NCI-H510A (cell line): ENCODE measurements at places on chromosomes 12 and 14.

DNA sequence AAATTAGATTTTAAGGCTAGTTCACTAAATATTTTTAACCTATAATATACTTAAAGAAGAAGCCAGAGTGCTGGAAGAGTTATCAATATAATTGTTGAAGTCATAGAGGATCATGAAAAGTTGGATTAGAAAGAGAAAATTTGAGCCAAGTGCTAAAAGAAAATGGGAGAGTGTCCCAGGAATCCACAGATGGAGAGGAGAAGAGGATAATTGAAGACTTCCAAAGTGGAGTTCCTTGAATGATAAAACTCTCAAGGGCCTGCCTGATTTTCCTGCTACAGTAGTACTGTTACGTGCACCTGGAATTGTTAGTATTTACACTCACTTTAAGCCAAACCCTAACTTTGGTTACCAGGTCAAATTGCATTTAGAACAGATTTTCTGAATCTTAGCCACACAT, 113.2 kb downstream of the MSRB3 start:
- no peak for DNase-seq

GRCh38 chr14:92880851-92881250, 42.1 kb upstream of the CHGA start:
- DNase-seq: peak; percentile 25

DNA sequence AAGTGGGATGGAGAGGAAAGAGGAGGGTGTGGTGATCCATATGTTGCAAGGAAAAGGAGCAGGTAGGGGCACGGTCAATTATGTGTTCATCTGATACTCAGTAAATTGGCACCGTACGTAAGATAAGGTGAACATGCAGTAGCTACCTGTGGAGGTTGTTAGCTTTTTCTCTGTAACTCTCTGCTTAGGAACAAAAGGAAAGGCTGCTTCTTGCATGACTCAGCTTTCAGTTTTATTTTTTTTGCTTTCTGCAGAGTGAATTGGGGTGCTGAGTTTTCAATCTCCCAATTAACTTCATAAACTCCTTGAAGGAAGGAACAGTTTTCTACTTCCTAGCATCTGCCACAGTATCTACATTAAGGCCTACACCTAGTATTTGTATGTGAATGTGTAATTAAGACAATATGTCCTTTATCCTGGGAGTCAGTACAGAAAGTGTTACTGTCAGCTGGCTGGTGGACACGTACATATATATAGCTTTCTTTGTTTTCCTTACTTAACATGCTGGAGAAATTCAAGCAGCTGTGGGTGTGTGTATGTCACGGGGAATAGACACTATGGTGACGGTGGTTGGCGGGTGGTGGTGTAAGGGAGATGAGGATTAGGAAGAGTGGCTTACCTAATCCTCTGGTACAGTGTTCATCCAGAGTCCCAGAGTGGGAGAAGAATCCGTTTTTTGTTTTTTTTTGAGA, 40.1 kb upstream of the WNK1 start:
- no peak for DNase-seq

DNA sequence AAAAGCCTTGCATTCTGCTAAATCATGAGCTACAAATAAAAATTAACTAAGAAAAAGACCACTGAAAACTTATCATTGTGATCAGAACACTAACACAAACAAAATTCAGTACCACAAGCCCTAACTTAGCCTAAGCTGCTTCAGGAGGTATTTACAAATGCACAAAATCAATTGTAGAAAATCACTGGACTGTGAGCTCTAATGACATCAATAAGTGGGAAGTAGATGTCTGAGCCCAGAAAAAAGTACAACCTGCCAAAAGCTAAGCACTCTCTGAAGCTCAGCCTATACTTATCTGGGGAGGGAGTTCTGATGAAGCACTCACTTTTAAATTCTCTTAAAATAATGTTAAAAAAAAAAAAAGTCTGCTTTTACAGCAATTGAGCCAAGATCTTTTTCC, 92.9 kb downstream of the SLCO1B1 start:
- DNase-seq: no peak

DNA sequence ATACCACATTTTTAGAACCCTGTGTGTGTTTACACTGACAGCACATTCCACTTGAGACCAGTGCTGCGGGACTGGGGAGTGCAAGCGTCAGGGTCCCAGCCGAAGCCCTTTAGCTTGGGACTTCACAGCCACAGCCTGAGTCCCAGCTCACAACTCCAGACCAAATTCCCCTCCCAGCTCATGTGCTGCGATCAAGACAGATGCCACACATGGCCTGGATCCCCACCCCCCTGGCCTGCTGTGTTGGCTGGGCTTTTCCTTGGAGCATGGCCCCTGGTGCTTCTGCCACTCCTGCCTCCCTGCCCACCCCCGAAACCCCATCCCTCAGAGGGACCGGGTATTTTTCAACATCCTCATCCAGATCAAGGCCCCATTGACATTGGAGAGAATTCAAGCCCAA, 63.7 kb downstream of the WDR20 start:
- no peak for DNase-seq

DNA sequence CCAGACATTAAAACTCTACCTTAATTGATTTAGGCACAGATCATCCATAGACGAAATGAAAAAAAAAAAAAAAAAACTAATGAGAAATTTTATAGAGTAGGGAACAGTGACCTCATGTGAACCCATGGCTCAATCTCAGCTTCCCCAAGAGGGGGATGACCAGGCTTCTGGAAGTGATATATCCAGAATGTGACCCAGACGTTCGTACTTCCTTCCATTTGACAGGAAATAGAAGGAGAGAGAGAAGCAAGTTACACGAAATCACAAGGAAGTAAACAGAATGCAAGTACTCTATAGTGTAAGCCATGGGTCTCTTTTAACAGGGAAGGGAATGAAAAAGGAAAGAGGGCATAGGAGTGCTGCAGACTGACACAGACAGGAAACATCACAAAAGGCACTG, 10.1 kb downstream of the FOXN3 start:
- DNase-seq: no peak

DNA sequence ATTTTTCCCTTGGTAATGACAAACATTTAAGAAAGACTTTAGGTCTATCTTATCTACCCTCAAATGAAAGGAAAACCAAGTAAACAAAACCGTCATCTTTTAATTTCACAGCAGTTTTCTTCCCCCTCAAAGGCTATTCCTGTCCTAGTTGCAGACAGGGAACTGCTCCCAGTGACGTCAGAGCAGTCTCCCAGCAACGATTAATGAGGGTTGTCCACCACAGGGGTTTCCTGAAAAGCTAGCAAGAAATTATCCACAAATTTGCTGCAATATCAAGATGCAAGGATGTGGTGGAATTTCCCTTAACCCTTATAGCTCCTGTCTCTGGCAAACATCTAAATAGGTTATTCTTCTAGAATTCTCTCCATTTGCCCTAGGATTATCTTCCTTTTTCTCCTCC, 89.1 kb upstream of the STAC3 start:
- no peak for DNase-seq

GRCh38 chr14:100618318-100618693, 31.1 kb upstream of the BEGAIN start:
- no peak for DNase-seq

GRCh38 chr14:49212721-49213120, 373.5 kb downstream of the RPS29 start:
- no peak for DNase-seq

DNA sequence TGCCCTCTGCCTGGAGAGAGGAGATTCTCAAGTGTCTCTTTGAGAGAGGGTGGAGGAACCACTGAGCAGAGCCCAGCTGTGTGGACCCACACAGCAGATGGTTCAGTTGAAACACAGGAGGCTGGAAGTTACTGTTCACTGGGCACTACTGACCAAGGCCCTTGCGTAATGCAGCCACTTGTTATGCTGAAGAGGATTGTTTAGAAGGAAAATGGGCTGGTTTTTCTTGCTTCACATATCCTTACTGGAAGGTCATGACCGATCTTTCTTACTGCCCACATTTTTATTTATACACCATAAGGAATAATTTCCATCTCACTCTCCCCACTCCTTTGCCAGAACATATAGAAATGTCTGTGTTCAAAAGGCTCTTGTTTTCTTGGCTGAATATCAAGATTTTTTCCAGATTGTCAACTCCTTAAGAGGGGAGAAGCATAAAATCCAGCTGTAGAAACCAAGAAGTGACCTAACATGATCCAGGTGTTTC, 375.1 kb upstream of the DDHD1 start:
- DNase-seq: no peak

DNA sequence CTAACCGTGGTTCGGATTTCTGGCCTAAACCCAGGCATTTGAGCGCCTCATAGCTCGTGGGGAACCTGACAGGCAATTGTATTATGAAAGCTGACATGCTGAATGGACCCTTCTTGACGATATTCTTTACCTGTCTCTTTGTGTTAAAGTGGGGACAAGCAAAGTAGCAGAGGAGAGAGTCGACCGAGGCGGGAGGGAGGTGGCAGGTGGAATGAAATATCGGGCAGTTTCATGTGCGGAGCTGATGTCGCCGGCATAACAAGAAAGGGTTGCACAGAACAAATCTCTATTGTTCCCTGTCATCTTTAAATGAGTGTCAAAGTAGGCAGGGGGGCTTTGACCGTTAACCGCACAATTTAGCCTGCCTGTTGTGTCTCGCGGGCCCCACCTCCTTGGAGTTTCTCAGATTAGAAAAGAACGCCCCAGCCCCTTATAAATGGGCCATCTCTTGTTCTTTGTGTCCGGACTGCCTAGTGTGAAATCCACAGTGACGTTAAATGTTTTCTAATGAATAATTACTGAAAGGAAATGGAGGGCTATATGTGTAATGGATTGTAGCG, 11.5 kb downstream of the MYO1H start:
- DNase-seq: no peak

DNA sequence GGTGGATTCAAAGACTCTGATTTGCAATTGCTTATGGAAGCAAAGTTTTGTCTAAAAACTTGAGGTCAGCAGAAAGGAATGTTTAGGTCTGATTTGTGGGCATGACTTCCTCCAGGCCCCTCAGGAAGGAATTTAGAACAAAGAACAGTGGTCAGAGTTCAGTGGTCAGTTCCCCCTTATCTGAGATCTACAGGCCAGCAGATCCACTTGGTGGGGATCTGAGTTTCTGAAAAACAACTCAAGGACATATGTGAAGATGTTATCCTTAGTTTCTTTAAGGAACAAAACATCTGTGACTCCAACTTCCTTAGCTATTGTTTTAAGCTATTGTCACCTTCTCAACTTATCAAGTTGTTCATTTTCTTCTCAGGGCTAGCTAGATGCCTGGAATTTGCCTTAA, 28.0 kb upstream of the NAA30 start:
- no peak for DNase-seq

- no peak for DNase-seq
Observed at GRCh38 chr12:131574395-131574771, 136.5 kb upstream of the SFSWAP start.

DNA sequence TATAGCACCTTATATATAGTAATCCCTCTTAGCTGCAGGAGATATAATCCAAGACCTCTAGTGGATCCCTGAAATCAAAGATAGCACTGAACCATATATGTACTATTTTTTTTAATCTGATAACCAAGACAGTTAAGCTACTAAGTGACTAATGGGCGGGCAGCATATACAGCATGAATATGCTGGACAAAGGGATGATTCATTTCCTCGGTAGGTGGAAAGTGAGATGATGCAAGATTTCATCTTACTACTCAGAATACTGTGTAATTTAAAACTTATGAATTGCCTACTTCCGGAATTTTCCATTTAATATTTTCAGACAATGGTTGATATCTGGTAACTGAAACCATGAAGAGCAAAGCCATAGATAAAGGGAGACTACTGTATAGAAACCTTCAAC, 36.2 kb downstream of the PRMT8 start:
- DNase-seq: no peak

GRCh38 chr12:100830003-100830795, 35.6 kb downstream of the ANO4 start:
- no peak for DNase-seq

GRCh38 chr14:29759521-29760340, 167.9 kb downstream of the PRKD1 start:
- no peak for DNase-seq

DNA sequence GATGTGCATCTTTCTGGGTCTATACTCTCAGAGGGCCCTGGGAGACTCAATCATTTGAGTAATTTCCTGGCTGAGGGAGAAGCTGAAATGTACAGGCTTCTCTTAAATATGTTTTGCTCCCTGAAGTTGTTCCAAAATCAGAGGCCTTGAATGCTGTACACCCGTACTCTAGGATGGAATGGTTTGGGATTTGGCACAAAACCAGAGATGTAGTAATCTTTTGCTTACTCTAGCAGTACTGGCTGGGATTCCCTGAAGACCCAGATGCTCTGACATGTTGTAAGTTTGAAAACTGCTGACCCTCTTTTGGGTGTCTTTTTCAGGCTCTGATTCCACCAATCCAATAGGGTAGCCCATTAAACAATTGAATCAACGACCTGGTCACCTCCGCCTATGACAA, 10.4 kb downstream of the ACACB start:
- DNase-seq: no peak
